ENCODE measurements at places on chromosomes 6 and 20.
A peak's percentile ranks its signal among the peaks of the same experiment; 100 is the strongest.

- DNase-seq, result no peak
These were observed 47.6 kb downstream of the CPNE5 start for GRCh38 chr6:36791521-36792135.

GRCh38 chr6:412146-412886 is 20.8 kb downstream of the IRF4 start:
- DNase-seq, result no peak

GRCh38 chr6:137472641-137473137 is 21.5 kb downstream of the OLIG3 start:
- DNase-seq, result no peak

GRCh38 chr20:56229812-56230211 is 18.7 kb upstream of the MC3R start:
- no peak for DNase-seq

DNA sequence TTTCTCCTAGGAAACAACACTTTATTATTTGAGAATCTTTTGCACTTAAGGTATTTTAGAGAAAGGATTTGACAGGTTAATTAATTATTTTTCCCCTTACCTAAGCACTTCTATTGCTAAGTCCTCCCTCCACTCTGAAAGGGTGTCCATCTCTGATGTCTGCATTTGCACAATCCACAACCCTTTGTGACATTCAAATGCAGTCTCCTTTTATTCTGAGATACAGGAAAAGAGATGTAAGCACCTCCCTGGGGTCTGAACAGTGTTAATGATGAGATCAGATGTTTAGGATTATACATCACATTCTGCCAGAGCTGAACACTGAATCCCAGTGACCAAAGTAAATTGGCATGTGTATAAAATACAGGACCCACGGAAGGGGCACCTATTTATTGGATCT is 864.2 kb upstream of the FLRT3 start:
- no peak for DNase-seq

- DNase-seq, result no peak
These were observed 10.8 kb downstream of the DYNLRB1 start for GRCh38 chr20:34527016-34527415.

GRCh38 chr6:1552296-1552761 is 57.4 kb upstream of the FOXC1 start:
- peak; percentile 28 for DNase-seq

Measured in CD4-positive, alpha-beta T cell treated with Interleukin-6 for 4 hours (primary cell).